ENCODE measurements at places on chromosomes 1 and 21.

DNA sequence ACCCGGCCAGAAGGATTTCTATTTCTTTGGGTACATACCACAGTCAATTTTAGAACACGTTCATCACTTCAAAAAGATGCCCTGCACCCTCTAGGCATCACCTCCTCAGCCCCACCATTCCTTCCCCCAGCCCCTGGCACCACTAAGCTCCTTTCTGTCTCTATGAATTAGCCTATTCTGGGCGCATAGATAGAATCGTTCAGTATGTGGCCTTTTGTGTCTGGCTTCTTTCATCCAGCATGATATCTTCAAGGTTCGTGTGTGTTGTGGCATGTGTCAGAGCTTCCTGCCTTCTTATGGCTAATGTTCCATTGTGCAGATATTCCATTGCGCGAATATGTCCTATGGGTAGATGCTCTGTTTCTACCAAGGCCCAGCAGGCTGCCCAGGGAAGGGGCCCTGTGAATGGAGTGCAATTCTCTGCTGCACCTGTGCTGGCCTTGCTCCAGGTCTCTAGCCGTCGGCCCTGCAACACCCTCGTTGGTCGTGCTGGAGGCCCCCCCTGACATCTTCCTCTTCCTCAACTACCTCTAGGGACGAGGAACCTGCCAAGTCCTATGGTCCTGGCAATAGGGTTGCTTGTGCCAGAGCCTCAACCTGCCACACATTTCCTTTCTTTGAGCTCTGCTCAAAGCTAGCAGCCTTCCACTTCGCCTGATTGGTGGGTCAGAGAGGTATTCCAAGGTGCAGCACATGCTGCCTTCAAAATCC, 113.5 kb downstream of the RIPK4 start:
- no peak for DNase-seq

GRCh38 chr1:160085686-160086455, 4.5 kb downstream of the KCNJ9 start:
- peak; percentile 58 for DNase-seq

- DNase-seq, result peak; percentile 98
Observed at GRCh38 chr1:244104309-244105060, 53.4 kb downstream of the ZBTB18 start.

DNA sequence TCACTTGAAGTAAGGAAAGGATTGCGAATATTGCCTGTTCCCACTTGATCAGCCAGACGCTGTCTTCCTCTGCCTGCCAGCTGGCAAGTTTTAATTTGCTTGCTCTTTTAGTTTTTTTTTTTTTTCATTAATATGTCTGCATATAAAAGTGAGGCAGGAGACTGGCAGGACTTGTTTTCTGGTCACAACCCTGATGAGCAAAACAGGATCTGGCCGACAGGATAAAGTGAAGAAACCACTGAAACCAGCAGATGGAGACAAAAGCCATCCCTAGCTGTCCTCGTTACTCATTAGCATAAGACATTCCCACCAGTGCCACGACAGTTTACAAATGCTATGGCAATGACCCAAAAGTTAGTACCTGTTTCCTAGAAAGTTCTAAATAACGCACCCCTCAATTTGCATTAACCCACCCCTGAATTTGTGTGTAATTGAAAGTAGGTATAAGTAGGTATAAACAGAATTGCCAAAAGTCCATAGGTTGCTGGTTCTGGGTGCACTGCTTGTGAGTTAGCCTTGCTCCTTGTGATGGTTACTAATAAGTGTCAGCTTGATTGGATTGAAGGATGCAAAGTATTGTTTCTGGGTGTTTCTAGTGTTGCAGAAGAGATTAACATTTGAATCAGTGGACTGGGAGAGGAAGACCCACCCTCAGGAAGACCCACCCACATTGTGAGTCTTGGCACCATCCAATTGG, 60.8 kb downstream of the ZNF684 start:
- peak; percentile 53 for DNase-seq

- no peak for DNase-seq
Observed at GRCh38 chr1:119791377-119791776, 19.9 kb downstream of the REG4 start.

- no peak for DNase-seq
Observed at GRCh38 chr21:39713905-39714304, 31.1 kb upstream of the IGSF5 start.

DNA sequence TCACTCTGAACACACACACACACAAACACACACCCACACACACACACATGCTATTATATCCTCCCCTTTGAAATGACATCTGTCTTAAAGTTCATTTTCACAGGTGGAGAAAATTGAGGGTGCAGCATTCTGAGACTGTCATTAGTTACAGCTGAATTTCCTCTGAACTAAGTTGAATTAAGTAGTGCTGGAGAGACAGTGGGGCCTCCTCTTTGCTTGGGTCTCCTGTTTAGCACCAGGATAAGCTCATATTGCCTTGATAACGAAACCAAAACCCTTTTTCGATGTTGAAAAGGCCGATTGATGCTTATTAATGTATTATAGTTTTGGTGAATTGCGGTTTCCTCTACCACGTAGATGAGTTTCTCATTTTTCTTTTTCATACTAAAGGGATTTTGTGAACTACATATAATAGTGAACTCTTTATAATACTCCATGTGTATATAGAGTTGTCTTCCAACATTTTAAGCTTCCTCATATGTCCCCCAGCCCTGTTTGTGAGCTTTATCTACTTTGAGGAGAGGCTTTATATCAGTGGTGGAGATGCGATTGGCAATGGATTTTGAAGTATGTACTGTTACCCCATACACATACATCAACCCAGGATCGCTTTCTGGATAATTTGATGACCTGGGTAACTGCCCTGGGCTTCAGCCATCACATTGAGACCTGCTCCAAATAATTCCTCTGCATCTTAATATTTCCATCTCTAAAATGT, 17.4 kb downstream of the DYNLT5 start:
- DNase-seq, result peak; percentile 17

DNA sequence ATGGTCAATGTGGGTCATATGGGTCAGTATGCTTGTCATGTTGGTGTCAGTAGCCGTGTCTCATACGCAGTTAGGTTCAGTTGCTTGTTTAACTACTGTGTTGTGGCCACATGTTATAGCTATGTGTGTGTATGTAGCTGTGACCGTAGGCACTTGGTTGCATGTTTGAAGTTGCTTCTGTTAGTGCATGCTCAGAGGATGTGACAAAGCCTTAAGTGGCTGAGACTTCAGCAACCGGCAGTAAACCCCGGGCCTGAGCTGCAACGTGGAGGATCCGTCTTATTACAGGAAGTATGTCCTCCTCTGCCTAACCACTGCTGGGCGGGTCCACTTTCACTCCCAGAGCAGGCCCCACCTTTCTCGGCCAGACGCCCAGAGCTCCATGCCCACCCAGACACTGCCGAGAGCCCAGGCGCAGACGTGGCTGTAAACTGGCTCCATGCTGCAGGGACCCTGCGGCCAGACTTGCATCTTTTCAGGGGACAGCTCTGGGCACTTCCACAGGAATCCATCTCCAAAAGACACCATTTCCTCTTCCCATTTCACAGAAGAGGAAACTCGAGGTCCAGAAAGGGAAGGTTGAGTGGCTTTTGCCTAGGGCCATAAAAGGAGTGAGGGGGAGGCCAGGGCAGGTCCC, 2.2 kb downstream of the TCEA3 start:
- no peak for DNase-seq

DNA sequence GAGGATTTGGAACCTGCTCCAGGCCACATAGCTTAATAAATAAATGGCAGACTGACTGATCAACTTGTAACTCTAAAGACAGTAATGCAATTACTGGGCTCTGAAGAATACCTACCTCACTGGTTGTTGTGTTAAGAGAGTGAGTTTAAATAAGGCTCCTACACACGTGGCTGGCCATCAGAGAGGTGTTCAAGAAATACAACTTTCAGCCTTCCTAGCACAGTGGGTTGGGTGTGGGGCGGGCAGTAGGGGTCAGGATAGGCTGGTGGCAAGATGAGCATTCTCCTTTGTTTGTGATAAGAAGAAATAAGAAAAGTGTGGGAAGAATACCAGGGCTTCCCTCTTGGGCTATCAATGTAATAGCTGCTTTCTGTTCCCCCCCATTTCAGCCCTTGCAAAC, 151.3 kb downstream of the DAB1 start:
- DNase-seq, result no peak

GRCh38 chr1:218284377-218284916, 646 bp upstream of the RRP15 start:
- DNase-seq, result no peak

DNA sequence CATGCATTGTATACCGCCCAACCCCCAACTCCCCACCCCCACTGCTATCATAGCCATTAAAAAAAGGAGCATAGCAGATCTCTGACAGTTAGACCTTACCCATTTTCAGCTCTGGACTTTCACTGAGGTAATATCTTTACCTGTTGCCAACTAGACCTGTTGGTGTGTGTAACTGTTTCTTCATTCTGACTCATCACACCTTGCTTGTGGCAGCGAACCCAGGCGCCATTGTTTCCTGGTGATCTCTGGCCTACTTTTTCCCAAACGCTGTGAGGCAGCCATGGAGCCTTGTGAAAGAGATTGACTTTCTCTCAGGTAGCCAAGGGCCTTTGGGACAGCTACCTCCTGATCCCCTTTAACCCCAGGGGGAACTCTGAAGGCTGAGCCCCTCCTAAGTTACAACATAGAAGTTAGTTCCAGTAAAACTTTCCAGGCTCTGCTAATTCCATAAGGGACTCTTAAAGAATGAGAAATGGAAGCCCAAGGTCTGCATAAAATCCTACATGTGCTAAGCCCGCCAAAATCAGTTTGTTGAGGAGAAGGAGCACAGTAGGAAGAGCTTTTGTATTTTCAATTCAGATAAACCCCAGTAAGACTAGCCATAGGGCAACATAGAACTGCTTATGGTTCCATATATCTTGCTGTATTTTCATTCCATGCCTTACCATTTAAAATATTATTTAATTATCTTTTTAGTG, 196.1 kb upstream of the CAMK1G start:
- peak; percentile 54 for DNase-seq

GRCh38 chr1:227869851-227870305, 54.4 kb downstream of the PRSS38 start:
- DNase-seq, result no peak

- DNase-seq, result peak; percentile 100
Observed at GRCh38 chr1:211735208-211736170, 60.1 kb upstream of the NEK2 start.

DNA sequence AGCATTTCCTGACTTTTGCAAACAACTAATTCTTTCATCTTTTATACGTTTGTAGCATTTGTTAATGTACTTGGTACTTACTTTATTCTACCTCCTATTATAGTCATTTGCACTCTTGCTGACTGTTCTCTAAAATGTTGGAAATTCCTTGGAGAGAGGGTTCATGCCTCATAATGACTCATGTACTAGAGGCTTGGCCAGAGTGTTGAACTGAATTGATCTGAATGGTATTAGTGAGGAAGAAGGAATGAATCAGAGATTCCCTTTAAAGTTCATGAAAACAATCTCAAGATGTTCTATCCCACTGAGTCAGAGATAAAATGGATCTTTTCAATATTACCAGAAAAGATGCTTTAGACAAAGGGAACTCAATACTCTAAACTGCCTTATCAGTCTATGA, 383.4 kb downstream of the SEC16B start:
- DNase-seq, result peak; percentile 1

DNA sequence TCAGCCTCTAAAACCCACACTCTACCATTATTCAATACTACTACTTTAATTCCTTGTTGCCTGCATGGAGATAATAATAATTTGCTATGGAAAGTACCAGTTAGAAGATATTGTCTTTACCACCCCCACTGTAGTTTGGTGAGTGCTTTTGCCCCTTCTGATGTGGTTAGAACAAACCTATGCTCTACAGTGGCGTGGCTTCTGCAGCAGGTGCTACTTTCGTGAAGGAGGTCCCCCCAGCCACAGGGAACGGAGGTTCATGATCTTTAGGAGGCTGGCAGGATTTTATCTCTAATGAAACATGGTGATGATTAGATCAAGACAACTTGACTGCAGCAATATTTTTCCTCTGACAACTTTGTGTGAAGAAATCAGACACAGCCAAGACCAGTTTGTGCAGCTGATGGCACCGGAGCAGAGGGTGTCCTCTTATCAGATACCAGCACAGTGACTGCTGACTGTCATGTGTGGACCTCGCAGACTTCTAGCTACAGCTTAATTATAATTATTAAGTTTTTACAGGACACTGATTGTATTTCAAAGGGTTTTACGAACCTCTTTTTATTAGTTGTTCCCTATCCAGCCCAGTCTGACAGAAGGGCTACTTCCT, 10.7 kb upstream of the TCHH start:
- DNase-seq, result no peak

DNA sequence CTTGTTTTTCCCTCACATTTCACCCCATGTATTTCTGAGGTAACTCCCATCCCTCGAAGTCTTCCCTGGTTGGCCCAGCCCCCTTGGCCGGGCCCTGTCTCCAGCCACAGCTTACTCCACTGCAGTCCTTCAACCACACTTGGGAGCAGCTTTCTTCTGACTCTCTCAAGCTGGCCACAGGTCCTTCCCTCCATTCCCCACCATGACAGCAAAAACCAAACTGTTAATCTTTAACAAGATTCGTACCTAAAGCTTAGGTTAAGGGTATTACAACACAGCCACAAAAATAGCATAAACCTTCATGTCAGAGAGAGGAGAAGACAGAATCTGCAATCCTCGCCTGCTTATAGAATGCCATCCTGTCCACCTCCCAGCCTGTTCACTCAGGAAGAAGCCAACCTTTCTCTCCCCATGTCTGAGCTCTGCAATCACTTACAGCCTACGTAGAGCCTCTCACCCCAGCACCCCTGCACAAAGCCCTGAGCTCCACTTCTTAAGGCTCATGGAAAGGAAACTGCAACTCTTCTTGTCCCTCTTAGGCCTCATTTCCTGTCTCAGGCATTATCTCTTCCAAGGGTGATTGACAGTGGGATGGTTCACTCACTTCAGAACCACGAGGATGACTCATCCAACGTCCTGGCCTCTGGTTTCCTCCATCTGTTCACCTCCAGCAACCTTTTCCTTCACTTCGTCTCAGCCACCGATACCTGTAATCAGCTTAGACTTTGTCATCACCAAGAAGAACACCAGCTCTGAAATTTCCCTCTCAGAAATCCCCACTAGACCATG, 72.8 kb downstream of the CD2 start:
- DNase-seq, result peak; percentile 90

DNA sequence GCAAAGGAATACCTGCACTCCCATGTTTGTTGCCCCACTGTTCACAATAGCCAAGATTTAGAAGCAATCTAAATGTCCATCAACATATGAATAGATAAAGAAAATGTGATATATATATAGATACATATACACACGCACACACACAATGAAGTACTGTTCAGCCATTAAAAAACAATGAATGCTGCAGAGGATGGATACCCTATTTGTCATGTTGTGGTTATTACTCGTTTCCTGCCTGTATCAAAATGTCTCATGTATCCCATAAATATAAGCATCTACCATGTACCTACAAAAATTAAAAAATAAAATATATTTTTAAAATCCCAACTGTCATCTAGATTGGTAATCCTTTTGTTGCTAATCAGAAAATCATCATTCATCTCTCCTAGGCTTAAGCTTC, 634.8 kb upstream of the ADGRL2 start:
- no peak for DNase-seq

- DNase-seq, result no peak
Observed at GRCh38 chr1:212491454-212491853, 58.7 kb downstream of the NENF start.

- DNase-seq, result peak; percentile 78
Observed at GRCh38 chr21:35223480-35224156, 174.5 kb upstream of the RUNX1 start.

All from M059J (cell line).